ENCODE measurements at places on chromosomes 3 and 15. TPM values are rescaled to one million over a fixed set of nuclear protein-coding genes. Genes with fewer than 3 reads are reported as not detected.

Gene TGM5
- not detected for total RNA-seq

Gene GOLGA8T
- total RNA-seq, result 0.19 TPM

Gene ZMAT3
- total RNA-seq, result 2.8 TPM

Gene MUSTN1
- 0.25 TPM for total RNA-seq

Gene SNUPN
- 11.4 TPM for total RNA-seq

Gene CD276
- 30.4 TPM for total RNA-seq

Gene ANKUB1
- not detected for total RNA-seq

Gene KNL1
- total RNA-seq, result 3.5 TPM

Gene TRAIP
- total RNA-seq, result 0.42 TPM

Gene XCR1
- not detected for total RNA-seq

Gene MME
- total RNA-seq, result 20.7 TPM

Gene SNURF
- total RNA-seq, result 4.9 TPM

Gene KLHL6
- 3.8 TPM for total RNA-seq

Gene NSMCE3
- 2.8 TPM for total RNA-seq

Gene KCNMB3
- total RNA-seq, result 2.8 TPM

Gene NPAP1
- not detected for total RNA-seq

Gene WNT7A
- not detected for total RNA-seq

Gene BMF
- 10.2 TPM for total RNA-seq

Gene ARPIN
- total RNA-seq, result 7.2 TPM

Gene NLGN1
- 0.37 TPM for total RNA-seq

Gene MAPKAPK3
- total RNA-seq, result 20.4 TPM

Gene TAGLN3
- not detected for total RNA-seq

Gene GPR15
- total RNA-seq, result 0.08 TPM

Gene MAP6D1
- total RNA-seq, result 0.33 TPM

Gene HRG
- 41.8 TPM for total RNA-seq

Gene MYO5A
- 4.8 TPM for total RNA-seq

Gene TMEM108
- total RNA-seq, result not detected

Gene CLDN18
- total RNA-seq, result not detected

Gene SEMA3G
- 1.2 TPM for total RNA-seq

Gene HDC
- 3.0 TPM for total RNA-seq

Gene RTP3
- total RNA-seq, result 1.0 TPM

Gene TRIM42
- total RNA-seq, result not detected

Gene SCG5
- 7.5 TPM for total RNA-seq

Gene PCLAF
- total RNA-seq, result 1.4 TPM

Gene SPESP1
- 0.33 TPM for total RNA-seq

Gene HEG1
- 16.0 TPM for total RNA-seq

Gene ZNF385D
- total RNA-seq, result 0.50 TPM

Gene TMCO5A
- not detected for total RNA-seq

Gene EPHA6
- 0.17 TPM for total RNA-seq

Gene FANCD2OS
- not detected for total RNA-seq

Gene TUSC7
- total RNA-seq, result not detected

Gene CHRNA7
- total RNA-seq, result not detected

Gene ALDH1A3
- 0.79 TPM for total RNA-seq

Gene CCNB2
- total RNA-seq, result 53.1 TPM

Gene GUCA1C
- total RNA-seq, result not detected

Gene NAALADL2
- 3.8 TPM for total RNA-seq

Gene SEMA3F
- 1.6 TPM for total RNA-seq

Gene GP9
- 12.0 TPM for total RNA-seq

Gene GABRB3
- 0.09 TPM for total RNA-seq

Gene GHSR
- total RNA-seq, result not detected

Gene SPATA12
- not detected for total RNA-seq

Gene ROPN1B
- not detected for total RNA-seq

Gene USP8
- total RNA-seq, result 42.8 TPM

Gene PLA2G4D
- not detected for total RNA-seq

Gene MYO5C
- 8.6 TPM for total RNA-seq

Gene FBXO40
- 0.05 TPM for total RNA-seq

Gene OCA2
- total RNA-seq, result 0.25 TPM

Gene RBM15B
- 14.8 TPM for total RNA-seq

Gene HCLS1
- 17.2 TPM for total RNA-seq

Gene GOLGA8G
- not detected for total RNA-seq
